ENCODE measurements at places on chromosomes 5 and 9.

DNA sequence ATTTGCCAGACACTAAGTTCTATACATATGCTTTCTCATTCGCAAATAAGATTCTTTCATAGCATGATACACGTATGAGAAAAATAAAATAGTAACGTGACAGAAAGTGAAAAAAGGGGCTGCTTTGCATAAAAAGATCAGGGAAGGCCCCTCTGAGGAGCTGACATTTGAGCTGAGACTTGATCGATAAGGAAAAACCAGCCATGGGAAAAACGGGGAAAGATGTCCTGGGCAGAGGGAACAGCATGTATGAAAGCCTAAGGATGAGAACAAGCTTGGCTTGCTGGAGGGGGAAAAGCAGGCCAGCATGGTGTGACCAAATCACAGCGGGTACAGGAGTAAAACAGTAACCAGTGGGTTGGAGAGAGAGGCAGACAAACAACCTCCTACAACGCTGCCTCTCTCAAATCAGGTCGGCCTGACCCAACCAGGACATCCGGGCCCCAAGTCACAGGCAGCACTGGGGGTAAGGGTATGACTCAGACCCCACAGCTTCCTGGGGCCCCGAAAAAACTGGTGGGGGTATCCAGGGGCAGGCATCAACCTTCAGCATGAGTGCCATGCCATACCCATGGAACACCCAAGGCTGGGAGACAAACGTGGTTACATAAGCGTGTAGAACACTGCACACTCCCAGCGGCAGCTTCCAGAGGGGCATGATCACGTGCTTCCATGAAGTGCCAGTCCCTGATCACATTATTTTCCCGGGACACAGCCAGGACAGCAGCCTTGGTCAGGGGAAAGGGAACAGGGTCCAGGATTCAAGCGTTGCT is 2.2 kb downstream of the TNIP1 start:
- no peak for DNase-seq

- no peak for DNase-seq
Observed at GRCh38 chr5:136698970-136699369, 333.6 kb upstream of the TRPC7 start.

DNA sequence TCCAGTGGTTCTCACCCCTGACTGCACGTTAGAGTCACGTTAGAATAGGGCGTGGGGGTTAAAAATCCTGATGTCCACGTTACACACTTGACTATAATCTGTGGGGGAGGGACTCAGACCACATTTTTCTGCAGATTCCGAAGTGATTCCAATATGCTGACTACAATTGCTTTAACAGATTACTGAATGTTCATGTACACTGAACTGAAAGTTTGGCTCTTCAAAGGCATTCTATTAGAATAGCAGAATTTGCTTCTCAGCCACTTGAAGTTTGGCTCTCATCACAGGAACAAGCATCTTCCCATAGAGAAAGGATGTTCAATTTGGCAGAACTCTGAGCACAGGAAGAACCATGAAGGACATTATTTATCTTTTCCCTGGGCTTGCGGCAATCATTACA is 84.5 kb downstream of the HAPLN1 start:
- no peak for DNase-seq

- DNase-seq = no peak
Observed at GRCh38 chr5:30878746-30879145, 314.7 kb upstream of the CDH6 start.

- no peak for DNase-seq
Observed at GRCh38 chr5:54529565-54529964, 12.0 kb downstream of the SNX18 start.

DNA sequence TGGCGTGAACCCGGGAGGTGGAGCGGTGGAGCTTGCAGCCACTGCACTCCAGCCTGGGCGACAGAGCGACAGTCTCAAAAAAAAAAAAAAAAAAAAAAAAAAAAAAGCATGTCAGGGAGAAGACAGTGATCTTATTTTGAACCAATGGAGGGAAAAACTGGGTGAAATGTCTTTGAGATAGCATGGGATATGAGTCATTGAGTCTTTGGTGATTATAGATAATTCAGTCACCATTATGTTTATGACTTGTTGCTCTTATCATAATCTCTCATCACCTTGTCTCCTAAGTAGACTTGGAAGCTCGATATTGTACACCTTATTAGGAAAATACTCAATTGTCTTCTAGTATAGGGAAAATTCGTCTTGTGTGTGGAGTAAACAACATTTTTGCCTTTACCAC is 55.1 kb upstream of the KDM4C start:
- no peak for DNase-seq

- DNase-seq = no peak
Observed at GRCh38 chr9:109182550-109182939, 15.5 kb upstream of the FRRS1L start.

DNA sequence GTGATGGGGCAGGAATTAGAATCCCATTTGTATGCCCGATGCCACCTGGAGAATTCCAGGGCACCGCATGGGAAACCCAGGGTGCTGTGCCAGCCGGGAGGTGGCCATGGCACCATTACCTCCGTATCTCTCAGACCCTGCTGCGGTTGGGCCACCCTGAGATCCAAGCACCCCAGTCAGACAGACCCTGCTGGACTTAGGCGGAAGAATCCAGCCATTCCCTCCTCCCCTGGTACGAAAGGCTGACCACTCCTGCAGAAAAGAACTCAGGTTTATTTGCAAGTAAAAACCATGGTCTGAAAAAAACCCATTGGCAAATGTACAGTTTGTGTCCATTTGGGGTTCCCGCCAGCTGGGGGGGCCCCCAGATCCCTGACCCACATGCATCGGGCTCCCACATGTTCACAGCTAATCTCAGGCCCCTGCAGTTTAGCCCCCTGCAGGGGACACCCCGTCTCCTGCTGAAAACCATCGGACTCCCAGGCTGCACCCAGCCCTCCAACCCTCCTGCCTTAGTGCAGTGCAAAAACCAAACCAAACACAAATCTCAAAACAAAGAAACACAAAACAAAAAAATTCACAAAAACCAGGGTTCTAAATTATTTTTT is 23.6 kb upstream of the SARDH start:
- no peak for DNase-seq

DNA sequence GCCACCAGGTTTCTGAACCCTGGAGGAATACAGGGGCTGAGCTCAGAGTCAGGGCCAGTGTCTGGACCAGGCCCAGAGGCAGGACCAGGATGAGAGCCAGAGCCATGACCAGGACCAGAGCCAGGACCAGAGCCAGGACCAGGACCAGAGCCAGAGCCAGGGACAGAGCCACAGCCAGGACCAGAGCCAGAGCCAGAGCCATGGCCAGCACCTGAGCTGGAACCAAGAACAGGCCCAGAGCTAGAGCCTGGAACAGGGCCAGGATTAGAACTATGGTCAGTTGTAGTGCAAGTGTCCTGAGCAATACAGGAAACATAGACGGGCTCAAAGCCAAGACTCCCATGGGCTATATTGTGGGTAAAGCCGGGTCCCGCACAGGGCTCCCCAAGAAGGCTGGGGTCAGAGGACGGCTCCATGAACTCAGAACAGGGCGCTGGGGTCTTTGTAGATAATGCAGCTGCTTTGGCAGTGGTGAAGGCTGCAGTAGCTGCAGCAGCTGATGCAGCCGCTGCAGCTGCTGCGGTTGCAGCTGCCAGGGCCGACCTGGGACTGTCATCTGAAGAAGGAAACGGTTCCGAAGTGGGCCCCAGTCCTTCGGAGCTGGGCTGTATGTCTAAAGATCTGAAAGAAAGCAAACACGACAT is 559 bp downstream of the SPAG8 start:
- DNase-seq = no peak

All from HFF-Myc (cell line).